Activated CD8-positive, alpha-beta T cell treated with anti-CD3 and anti-CD28 coated beads, Interleukin-2, amount 10 ng/mL, durations not matched to agents 7 days and 5 days (primary cell): ENCODE measurements at places on chromosomes 7 and 10.

- no peak for DNase-seq
Observed at GRCh38 chr10:15236340-15236739, 67.8 kb upstream of the NMT2 start.

DNA sequence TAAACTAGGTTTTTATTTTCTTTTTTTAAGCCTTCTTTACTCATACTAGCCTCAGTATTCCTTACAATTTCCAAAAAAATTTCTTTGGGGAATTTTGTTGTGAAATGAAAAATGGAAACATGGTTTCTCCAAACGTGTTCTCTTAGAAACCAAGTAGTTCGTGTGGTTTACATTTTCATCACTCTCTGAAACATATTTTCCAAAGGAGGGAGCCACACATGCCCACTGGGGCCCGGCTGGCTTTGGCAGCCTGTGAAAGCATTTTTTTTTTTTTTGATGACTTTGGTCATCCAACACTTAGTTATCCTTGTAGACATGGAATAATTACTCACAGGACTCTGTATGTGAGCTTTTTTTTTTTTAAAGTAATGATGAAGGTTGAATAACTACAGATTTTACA lies 169.6 kb downstream of the C7orf25 start:
- no peak for DNase-seq

- no peak for DNase-seq
Observed at GRCh38 chr10:88989824-88990383, 694 bp upstream of the FAS start.

- no peak for DNase-seq
Observed at GRCh38 chr7:115941703-115942268, 88.8 kb downstream of the TFEC start.

- DNase-seq = no peak
Observed at GRCh38 chr7:28181416-28181815, 821 bp upstream of the JAZF1 start.

GRCh38 chr7:37107047-37107750 lies 341.5 kb downstream of the ELMO1 start:
- no peak for DNase-seq

- no peak for DNase-seq
Observed at GRCh38 chr10:95406651-95407280, 116.0 kb upstream of the PDLIM1 start.

DNA sequence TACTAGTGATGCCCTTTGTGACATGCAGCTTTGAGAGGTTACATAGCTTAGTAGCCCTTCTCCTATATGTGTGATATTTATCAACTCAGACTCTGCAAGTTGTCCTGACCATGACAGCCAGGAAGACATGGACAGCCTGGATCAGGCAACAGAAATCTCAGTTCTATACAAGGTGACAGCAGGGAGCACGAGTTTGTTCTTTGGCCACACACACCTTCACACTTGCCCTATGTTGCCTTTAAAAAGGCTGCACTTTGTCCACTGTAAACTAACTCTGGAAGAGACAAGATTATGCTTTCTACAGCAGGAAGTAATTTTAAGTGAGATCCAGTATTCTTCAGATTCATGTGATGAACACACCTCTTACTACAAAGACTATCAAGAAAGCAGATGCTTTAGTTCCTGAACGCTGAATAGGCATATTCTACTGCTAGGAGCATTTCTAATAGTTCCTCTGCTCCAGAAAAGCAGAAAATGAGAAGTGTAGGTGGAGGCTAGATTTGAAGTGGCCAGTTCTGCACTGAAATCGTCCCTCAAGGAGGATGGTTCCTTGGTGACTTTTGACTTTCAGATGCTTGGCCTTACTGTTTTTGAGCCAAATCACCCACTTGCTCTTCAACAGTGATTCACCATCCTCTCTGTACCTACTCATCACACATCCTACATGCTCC lies 239.2 kb downstream of the COBL start:
- no peak for DNase-seq

- no peak for DNase-seq
Observed at GRCh38 chr10:28984431-28984830, 304.4 kb upstream of the LYZL1 start.

GRCh38 chr7:88344956-88345832 lies 38.5 kb upstream of the STEAP4 start:
- DNase-seq = peak; percentile 35

DNA sequence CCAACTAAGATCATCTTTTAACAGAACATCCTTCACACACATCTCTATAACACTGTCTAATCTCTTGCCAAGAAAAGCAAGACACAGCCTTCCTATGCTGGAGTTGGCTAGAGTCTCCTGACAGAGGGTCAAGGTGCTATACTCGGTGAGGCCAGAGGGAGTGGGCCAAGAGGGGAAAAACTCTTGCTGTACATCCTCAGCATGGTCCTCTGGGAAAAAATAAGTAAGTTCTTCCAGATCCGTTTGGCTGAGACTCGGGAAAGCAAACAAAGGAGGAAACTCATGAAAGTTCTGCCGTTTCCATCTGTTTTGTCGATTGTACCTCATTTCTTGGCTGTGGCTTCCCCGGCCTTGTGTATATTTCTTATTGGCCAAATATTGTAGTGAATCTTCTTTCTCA lies 33.9 kb downstream of the VWDE start:
- no peak for DNase-seq

DNA sequence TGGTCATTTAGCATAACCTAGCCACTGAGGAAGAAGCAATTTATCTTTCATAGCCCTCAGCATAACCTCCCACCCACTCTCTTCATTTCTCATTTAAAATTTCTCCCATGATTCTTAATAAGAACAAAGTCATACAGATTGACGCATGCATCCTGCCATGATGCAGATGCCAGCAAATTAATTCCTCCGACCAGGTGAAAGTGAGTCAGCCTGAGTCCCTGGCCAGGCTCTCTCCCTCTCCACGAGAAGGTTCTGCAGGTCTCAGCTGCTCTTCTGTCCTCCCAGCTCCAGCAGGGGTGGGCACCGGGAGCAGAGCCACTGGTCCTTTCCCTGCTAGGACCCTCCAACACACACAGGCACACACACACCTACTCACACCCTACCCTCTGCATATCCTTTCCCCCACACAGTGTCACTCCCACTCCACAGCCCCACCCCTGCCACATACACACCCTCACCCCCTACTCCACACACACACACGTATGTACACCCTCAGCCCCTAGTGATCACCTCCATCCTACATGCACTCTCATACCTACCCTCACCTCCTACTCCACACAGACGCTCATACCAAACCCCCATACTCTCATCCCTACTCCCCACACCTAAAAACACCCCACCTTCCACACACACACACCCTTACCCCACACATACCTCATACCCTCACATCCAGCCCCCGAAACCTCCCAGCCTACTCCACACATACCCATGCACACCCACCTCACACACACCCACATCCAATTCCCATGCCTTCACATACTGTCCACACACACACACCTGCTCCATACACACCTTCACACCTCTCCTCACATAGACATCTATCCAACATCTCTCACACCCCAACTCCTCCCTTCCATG lies 78.0 kb downstream of the FAM13C start:
- no peak for DNase-seq

- no peak for DNase-seq
Observed at GRCh38 chr10:97511711-97512440, 13.2 kb downstream of the UBTD1 start.

DNA sequence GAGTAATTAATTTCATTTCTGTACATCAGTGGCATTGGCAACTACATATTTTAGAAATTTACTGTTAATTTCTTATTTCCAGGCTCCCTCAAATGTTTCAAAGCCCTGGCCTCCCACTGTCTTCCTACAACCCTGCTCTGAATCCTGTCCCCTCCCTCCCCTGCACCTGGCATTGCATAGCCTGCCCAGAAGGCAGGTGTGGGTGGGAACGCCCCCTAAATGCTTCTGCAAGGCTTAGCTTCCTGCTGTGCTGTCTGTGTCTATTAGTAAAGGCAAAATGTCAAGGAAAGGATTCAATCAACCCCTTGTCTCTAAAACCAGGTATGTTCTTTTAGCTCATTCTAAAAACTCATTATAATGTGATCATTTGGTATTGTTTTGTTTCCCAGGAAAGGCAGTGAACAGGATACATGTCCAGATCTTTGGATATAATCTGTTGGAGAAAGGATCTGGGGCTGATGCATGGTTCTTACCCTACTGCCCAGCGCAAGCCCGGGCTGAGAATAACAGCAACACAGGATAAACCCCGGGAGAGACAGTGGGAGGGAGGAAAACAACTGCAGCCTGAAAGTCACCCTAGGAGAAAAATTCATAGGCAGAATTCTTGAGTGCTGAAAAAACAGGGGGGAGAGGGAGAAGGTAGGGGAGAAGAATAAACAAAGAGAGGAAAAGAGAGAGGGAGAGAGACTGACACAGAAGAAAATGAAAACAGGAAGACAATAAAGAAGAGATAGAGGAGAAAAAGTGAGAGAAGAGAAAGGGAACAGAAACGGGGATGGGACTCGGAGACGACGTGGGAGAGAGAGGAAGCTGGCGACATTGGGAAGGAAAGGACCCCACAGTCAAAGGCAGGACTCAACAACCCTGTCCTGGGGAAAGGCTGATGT lies 589 bp downstream of the ZNF488 start:
- DNase-seq = no peak

DNA sequence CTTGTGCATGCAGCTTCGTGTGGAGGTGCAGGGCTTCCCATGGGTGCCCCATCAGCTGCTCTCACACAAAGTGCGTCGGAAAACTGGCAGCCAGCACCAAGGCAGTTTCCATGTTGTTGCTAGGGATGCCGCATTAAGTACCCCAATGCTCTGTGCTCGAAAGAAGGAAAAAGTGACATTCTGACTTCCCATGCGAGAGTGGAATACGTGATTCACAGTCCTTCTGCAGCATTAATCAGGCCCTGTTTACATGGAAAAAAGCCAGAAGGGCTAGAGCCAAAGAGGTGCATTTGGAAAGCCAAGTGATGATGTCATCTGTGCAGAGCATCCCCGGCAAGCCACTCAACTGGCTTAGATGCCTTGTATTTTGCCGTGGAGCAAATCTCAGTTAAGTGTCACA lies 258.3 kb downstream of the GATA3 start:
- no peak for DNase-seq

DNA sequence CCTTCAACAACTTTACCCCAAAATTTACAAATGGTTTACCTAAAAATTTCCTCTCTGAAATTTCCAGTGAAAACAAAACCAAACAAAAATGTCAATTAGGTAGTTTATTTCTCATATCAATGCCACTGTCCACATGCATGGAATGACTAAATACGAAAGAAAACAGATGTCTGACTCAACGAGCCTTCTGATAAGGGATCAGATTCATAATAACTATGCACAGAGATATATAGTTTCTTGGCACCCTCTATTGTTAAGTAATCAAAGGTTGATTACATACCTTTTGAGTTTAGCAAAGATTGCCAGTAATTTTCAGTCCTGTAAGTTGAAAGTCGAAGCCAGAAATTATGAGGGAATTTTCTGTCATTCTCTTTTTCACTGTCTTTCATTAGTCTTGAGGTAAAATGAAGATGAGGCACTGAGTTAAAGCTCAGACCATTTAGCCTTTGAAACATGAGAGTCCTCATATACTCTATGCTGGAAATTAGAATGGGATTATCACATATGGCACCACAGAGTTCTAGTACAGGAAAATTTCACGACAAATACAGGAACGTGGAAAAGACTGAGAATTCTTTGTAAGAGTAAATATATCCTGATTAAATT lies 519.1 kb upstream of the ANKRD30A start:
- no peak for DNase-seq

DNA sequence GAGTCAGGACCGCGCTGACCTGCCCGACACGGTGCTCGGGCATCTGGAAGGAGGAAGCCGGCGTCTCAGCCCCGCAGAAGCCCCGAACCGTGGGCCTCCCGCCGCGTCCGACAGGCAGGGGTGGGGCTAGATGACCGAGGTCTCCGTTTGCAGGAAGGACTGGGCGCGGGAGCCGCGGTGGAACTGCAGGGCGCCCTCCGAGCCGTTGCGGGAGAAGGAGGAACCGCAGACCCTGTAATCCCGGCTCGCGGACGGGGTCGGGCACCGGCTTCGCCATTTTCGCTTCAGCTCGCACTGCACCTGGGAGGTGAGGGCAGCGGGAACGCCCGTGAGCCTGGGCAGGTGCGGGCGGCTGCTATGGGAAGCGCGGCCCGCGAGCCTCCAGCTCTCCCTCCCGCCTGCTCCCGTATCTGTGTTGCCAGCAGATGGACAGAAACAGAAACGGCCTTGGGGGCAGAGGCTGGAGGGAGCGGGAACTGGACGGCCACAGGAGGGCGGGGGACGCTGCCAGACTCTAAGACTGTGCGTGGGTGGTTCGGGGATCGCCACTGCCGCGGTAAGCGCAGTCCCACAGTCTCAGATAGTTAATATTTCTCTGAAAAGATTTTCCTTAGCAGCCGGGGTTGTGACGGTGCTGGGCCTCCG lies 114.1 kb downstream of the VIPR2 start:
- no peak for DNase-seq

GRCh38 chr10:114487815-114488536 lies 83.7 kb upstream of the AFAP1L2 start:
- no peak for DNase-seq
